Urinary bladder (tissue), 4 donors: ENCODE measurements at places on chromosomes 12 and 14. TPM values are rescaled to one million over a fixed set of nuclear protein-coding genes. Genes with fewer than 3 reads are reported as not detected.

DNA sequence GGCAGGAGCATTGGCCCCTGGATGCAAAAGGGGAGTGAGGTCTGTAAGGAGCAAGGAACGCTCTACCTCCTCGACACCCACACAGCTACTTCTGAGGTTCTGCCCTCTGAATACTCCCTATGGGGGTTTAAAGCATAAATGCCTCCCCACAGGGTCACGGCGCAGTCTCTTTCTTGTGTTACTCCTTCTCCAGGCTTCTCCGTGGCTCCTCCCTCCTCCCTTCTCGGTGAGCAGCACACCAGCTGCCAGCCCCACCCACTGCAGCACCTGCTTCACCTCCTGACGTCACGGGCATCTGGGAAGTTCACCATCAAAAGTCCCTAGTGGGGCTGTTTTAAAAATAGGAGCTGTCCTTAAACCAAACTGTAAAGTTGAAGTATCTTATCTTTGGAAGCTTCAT is 67.3 kb downstream of the SPTB start:
- DNase-seq = no peak

GRCh38 chr12:96811083-96811482 is 96.0 kb upstream of the NEDD1 start:
- DNase-seq = no peak

- DNase-seq = no peak
These were observed 122.2 kb downstream of the AEBP2 start for GRCh38 chr12:19561411-19561961.

- no peak for DNase-seq
These were observed 824 bp upstream of the TARBP2 start for GRCh38 chr12:53500142-53500775.

- DNase-seq = no peak
These were observed 56.7 kb upstream of the GALNT9 start for GRCh38 chr12:132385923-132386751.

GRCh38 chr14:45976001-45976400 is 675.6 kb downstream of the RPL10L start:
- no peak for DNase-seq

DNA sequence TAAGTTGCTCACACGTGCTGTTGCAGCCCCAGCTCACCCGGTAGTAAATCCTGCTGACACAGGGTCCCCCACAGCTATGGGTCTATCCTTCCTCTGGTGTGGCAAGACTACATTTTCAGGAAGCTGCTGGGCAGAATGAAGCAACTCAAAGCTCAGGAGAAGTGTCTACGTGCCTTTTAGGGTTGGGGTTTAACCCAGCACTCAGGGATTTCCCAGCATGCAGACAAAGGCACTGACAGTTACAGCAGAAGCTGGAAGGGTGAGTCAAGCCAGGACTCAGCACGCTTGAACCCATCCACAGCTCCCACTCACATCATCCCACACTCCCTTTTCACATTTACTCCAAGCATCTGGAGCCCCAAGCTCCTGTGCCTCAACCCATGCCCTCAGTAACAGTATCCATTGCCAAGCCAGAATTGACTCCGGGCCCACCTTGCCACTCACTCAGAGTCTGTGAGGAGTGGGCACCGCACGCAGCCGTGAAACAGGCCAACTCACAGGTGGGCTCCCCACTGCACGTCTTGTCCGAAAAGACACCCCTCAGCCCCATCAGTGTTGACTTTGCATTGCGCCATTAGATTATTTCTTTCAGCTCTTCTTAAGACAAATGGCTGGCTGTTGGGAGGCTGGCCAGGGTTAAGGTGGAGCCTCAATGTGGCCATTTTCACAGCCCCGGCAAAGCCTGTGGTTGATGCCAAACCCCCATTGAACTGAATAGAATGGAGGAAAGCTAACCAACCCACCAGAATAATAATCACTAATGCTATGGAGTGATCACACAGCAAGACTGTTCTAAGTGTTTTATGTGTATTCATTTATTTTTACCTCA is 59.6 kb downstream of the ZFP36L1 start:
- no peak for DNase-seq

DNA sequence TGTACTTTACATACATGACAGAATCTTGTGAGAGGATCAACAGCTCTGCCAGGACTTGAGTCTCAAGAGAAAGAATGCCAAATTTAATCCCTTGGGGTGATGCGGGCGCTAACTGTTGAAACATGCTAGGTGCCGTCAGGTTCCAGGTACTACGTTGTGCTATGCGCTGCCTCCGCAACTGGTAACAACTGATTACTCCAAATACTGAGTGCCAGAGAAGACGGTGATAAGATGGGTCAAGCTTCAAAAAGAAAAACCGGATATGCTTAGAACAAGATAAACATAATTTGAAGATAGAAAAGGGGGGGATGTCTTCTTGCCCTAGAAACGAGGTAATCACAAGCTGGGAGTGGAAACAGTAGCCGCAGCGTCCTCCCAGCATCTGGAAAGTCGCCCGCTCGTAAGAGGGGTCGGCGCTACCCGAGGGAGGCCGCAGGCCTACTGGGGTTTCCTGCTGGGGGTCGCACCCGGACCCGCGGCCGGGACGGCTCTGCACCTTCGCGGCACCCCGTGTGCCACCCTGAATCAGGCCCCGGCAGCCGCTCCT is 678 bp downstream of the ZBTB25 start:
- DNase-seq = no peak

DNA sequence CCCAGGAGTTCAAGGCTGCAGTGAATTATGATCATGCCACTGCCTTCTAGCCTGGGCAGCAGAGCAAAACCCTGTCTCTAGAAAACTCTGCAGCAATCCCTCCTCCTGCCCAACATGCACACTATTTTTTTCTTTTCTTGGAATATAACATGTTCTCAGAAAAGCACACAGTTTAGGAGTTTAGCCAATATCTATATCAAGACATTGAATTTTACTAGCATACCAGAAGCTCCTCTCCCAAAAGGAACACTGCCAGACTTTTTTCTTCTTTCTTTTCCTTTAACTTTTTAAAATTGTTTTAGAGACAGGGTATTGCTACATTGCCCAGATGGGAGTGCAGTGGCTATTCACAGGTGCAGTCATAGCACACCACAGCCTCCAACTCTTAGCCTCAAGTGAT is 107.1 kb upstream of the AEBP2 start:
- no peak for DNase-seq

GRCh38 chr12:131120831-131121271 is 167.1 kb downstream of the ADGRD1 start:
- DNase-seq = no peak

GRCh38 chr12:14402697-14403096 is 37.2 kb downstream of the ATF7IP start:
- no peak for DNase-seq

GRCh38 chr14:67514650-67515385 is 18.3 kb upstream of the PLEKHH1 start:
- DNase-seq = no peak

GRCh38 chr12:14010989-14011388 is 29.6 kb upstream of the GRIN2B start:
- no peak for DNase-seq

DNA sequence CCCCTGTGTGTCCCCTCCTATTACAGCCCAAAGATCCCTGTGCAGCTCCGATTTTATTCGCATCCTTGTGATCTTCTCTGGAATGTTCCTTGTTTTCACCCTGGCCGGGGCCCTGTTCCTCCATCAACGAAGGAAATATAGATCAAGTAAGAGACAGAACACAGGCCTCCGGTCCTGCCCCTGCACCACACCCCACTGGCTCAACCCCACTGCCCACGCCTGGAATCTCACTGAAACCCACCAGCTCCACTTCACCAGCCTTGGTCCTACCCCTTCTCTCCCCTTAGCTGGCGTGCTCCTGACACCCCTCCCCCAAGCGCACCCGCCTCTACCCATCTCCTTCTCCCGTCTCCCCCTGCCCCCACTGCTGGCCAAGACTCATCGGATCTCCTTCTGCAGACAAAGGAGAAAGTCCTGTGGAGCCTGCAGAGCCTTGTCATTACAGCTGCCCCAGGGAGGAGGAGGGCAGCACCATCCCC is 934 bp upstream of the TAPBPL start:
- DNase-seq = no peak

DNA sequence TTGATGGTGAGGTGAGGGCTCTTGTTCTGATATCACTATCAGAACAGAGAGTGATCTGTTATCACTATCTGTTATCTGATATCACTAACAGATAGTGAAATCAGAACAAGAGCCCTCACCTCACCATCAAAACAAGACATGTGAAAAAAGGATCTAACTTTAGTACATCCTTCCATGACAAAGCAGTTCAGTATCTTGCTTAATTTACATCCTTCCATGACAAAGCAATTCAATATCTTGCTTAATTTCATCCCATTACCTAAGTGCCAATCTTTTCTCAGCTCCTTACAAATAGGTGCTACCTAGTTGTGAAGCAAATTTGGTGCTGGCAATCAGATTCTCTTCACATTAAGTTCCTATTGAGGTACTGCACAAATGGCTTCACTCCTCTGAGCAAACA is 1865.6 kb upstream of the FLRT2 start:
- no peak for DNase-seq

SLC7A7 gene
- total RNA-seq = 9.3 TPM

MYL2 gene
- 9.5 TPM for total RNA-seq

TAS2R50 gene
- total RNA-seq = 20.0 TPM

POMT2 gene
- total RNA-seq = 16.7 TPM

ASCL1 gene
- total RNA-seq = 0.32 TPM

ZFHX2 gene
- total RNA-seq = 0.32 TPM

NANOG gene
- 0.21 TPM for total RNA-seq

PPM1H gene
- 6.5 TPM for total RNA-seq

KRT73 gene
- 0.11 TPM for total RNA-seq
